NCI-H187 (cell line): ENCODE measurements at places on chromosomes 4 and X.

- no peak for DNase-seq
Observed at GRCh38 chr4:89294573-89295269, 12.9 kb downstream of the GPRIN3 start.

DNA sequence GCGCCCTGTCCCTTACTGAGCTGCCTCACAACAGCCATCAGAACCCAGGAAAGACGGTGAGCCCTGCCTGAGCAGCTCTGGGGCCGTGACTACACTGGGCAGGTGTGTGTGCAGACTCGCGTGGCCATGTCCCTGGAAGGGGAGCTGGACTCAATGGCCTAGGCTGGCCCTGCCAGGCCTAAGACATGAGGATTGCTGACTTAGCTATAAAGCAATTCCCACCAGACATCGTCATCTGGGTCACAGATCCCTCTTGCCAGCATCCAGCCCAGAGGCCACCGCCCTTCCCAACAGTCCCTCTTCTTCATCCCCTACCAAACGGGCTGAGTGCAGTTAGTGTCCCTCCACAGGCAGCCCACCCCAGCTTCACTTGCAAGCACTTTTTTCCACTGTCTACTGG, 3.7 kb downstream of the NAA10 start:
- DNase-seq: no peak

- no peak for DNase-seq
Observed at GRCh38 chrX:68556036-68556435, 57.2 kb downstream of the YIPF6 start.

DNA sequence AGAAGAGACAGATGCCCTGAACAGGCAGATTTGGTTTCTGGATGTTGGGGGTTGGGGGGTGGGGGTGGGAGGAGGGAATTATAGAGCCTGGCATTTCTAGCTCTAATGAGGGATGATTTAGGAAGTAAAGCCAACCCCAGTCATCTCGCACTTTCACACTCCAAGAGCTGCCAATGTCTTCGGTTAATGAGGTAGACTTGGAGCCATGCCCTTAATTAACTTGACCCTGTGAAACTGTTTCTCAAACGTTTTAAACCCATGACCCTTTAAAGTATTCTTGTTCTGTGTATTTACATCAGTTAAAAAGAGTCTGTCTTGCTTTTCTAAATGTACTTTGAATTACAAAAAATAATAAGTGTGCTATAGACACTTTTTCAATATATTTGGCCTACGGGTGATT, 466.9 kb downstream of the FAT4 start:
- no peak for DNase-seq

- no peak for DNase-seq
Observed at GRCh38 chrX:115968436-115969252, 201.9 kb upstream of the AGTR2 start.

DNA sequence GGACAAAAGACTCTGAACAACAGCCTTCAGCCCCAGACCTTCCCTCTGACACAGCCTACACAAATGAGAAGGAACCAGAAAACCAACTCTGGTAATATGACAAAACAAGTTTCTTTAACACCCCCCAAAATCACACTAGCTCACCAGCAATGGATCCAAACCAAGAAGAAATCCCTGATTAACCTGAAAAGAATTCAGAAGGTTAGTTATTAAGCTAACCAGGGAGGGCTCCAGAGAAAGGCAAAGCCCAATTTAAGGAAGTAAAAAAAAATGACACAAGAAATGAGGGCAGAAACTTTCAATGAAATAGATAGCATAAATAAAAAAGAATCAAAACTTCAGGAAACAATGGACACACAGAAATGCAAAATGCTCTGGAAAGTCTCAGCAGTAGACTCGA, 224.0 kb downstream of the TRIML1 start:
- DNase-seq: no peak

- no peak for DNase-seq
Observed at GRCh38 chr4:86130160-86130933, 229.5 kb downstream of the MAPK10 start.

DNA sequence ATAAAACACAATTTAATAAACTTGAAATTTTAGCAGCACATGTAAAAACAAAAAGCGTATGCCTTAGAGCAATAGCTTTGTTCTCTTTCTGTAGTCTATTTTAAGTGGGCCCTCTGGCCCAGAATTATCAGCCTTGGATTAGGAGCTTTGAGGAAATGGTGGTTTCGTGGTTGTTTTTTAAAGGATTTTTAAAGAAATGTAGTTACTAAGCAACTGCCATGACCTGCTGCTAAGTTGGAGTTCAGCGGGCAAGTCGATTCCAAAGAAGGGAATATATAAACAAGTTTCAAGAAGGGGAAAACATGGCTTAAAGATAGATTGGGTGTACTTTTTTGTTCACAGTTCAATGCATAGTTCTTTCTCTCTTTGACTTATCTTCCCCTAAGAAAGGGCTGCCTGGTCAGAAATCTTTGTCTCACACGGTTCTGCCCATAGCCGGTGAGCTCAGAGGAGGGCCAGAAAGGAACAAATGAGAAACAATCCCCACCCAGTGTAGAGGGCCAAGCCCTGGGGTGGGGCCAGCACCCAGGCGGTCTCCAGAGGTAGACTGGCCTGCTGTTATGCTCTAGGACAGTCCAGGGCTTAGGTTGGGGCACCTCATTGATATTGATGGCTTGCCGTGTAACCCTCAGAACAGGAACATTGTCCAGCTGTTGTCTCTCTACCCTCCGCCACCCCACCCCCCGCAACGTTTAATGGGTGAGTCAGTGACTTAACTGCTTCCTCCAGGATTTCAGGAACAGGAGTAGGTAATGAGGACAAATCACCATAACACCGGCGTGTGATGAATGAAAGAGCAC, 32.5 kb downstream of the DLG3 start:
- no peak for DNase-seq

GRCh38 chrX:41350976-41351569, 17.1 kb downstream of the DDX3X start:
- DNase-seq: no peak

DNA sequence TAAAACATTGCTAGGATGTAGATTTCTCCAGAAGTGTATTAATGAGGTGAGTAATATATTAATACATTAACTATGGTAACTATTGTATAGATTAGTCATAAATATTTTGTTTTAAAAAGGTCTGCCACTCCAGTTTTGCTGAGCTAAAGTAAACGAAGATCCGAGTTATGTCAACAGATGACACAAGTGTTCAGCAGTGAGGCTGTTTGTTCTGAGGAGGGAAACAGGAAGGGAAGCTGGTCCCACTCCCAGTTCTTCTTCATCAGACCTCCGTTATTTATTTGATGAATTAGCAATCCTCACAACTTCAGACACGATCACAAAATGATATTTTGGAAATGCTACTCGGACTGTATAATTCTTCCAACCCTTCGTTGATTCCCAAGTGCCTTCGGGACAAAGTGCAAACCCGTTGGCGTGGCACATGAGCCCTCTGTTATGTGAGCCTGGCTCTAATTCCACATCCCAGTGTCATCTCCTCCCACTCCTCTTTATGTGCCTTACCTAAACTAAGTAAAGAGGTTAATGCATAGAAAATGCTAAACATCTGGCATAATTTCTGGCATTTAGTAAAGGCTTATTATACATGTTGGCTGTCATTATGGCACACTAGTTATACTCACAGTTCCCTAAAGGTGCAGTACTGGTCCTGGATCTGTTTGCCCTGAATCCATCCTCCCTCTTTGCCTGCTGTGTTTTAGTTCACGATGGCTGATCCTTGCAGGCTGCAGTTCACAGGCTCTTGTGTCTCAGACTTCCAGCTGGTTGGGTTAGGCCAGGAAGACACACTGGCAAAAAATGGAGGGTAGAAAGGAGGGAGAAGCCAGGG, 190.6 kb upstream of the LNX1 start:
- no peak for DNase-seq

- peak; percentile 18 for DNase-seq
Observed at GRCh38 chrX:111098874-111099273, 2.9 kb downstream of the PAK3 start.

GRCh38 chr4:101155368-101155767, 192.0 kb downstream of the PPP3CA start:
- no peak for DNase-seq

GRCh38 chrX:3215249-3215648, 131.2 kb downstream of the MXRA5 start:
- no peak for DNase-seq

DNA sequence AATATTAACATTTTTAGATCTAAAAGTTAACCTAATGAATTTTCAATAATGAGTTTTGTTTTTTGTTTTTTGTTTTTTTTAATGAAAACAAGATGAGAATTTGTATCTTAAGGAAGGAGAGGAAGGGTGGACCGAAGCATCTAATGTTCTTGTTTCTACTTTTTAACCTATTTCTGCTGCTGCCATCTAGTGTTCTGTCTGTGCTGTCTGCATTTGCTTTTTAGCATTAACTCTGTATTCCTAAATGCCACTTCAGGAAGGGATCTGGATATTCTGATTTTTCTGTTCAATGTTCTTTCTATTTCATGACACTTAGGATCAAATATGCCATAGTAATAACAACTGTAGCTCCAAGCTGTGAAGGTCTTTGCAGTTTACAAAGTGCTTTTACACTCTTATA, 161.7 kb downstream of the BRWD3 start:
- no peak for DNase-seq

DNA sequence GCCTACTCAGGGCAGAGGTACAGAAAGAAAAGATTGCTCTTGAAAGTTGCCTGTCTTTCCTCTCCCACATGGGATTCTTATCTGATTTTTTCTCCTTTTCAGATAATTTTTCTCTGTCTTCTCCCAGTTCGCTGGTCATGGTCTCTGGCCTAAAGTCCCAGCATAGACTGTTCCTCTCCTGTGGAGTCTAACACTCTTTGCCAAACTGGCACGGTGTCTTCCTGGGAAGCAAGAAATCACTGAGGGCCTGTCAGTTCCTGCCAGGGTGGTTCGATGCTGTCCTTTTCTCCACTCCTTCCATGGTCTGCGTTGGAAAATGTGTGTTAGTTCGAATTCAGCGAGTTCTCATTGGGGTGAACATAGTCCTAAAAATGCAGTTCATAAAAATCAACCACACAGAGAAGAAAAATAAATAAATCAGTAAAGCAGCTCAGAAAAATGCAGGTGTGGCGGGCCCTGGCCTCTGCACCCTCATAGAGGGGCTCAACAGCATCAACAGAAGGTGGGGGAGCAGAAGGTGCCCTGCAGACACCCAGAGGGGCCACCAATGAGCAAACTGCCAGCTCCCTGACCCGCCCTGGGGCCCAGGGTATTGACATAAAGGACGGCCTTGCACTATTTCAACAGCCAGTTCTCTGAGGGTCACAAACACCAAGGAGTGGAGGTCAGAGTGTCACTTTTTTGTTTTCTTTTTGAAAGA, 2.1 kb downstream of the RGN start:
- DNase-seq: no peak

GRCh38 chrX:2145692-2146367, 354.9 kb downstream of the DHRSX start:
- DNase-seq: no peak

GRCh38 chr4:7007944-7008343, 35.2 kb upstream of the TADA2B start:
- no peak for DNase-seq

- DNase-seq: no peak
Observed at GRCh38 chr4:34733185-34733941, 1511.0 kb downstream of the ARAP2 start.

DNA sequence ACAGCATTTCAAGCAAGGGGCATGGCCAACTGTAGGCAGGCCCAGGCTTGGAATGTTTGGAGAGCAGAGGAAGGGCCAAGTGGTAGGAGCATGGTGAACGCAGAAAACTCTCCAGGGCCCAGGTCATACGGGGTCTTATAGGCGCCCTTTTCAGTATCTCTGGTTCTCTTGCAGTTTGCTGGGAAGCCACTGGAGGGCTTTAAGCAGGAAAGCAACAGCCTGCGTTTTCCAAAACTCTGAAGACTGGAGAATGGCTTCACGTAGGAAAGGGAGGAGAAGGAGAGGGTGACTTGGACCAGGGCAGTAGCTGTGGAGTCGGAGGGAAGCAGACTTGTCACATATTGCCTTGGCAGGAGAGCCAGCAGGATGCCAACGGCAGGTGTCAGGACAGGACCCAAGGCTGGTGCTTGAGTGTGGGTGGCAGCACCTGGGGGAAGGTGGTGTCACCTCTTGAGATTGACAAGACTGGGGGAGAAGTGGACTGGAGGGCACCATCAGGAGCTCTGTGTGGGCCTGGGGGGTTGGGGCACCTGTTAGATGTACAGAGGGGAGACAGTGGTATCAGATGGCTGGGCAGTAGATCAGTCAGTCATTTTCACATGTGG, 21.9 kb downstream of the TKTL1 start:
- DNase-seq: no peak

- DNase-seq: no peak
Observed at GRCh38 chr4:109967798-109968520, 55.3 kb downstream of the EGF start.

DNA sequence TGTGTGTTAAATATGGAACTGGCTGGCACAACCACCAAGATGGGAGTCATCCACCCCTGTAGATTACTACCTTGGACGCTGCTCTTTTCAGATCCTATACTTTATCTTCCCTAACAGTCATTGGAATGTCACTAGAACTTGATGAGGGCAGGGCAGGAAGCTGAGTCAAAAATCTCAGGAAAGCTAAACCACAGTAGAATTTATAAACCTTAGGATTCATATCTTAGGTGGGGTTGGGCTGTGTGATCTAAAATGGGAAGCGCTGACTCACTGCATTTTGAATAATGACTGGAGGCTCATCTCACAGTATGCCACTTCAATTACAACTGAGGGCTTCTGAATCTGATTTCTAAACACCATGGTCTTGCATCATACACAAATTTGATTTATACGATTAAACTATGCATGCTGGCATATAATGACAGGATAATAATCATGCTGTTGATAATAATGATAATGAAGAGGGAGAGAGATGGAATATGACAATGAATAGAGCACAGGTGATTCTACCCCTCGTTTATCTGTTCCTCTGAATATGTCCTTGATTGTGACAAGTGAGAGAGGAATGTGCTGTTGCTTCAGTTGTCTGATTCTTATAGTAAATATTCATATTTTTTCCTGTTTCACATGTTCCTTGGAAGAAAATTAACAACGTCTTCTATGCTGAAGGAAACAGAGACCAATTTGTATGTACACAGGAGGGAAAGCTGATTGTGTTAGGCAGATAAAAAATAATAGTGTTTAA, 270.3 kb upstream of the HS3ST1 start:
- DNase-seq: no peak

GRCh38 chr4:61049018-61049417, 151.1 kb upstream of the ADGRL3 start:
- DNase-seq: no peak

DNA sequence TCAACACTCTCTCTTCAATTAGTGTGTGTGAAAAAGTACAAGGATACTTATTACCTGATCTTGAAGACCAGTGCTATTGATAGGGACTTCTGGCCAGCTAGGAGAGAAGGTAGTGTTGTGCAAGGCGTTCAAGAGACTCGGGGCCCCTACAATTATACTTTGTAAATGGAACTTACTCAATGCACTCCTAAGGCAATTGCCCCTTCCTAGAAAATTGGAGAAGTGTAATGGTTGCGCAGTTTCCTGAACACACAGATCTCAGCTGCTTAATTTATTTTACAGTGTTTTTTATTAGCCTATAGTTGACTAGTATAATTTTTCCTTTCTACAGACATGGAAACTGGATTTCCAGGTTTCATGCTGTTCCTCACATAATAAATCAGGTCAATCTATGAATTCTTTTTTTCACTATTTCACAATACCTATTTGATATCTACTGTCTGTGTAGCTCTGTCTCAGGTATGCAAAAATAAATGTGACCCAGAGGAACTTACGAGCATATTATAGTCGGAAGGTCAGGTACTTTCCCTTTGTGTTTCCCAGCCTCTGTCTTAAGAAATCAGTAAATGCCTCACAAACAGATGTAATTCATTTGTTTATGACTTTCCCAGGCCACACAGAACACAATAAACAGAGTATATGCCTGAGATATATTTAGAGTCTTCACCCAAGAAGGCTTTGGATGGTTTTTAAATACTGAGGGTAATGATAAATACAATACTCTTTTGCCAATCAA, 89.1 kb upstream of the TET2 start:
- no peak for DNase-seq
